ENCODE measurements at places on chromosomes 2 and 18.

- DNase-seq, result peak; percentile 22
These were observed 12.3 kb downstream of the CEP192 start for GRCh38 chr18:13003466-13003896.

DNA sequence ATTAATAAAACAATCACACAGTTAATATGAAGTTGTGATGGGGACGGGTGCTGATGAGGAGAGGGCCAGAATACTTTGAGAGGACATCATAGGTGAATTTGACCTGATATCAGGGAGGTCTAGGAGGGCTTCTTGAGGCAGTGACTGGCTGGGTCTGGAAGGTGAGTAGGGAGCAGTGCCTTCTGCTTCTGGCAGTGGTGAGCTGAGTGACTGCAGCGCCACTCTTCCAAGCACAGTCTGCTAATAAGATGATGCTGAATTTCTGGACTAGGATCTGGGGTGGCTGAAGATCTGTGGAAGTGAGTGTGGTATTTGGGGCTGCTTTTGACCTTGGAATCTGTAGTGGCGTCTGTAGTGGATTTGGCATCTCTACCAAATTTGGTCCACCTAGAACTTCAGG, 5.5 kb downstream of the DGKD start:
- no peak for DNase-seq

- DNase-seq, result no peak
These were observed 83.5 kb downstream of the LDLRAD4 start for GRCh38 chr18:13302040-13302439.

GRCh38 chr2:160719116-160719515, 225.5 kb upstream of the RBMS1 start:
- DNase-seq, result no peak

DNA sequence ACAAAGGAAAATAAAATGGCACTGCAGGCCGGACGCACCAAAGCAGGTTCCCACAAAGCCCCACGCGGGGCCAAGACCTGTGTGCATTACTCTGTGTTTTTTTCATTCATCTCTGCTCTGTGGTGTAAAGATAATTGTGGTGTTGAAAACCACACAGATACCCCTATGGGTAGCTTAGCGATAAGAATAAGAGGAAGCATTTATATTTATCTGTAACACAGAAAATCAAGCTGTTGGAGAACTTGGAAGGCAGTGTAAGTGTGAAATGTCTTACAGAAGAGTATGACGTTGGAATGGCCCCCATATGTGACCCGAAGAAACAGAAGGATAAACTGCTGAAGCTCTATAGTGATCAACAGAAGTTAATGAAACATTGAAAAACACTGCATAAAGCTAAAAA, 20.3 kb upstream of the MARCO start:
- no peak for DNase-seq

DNA sequence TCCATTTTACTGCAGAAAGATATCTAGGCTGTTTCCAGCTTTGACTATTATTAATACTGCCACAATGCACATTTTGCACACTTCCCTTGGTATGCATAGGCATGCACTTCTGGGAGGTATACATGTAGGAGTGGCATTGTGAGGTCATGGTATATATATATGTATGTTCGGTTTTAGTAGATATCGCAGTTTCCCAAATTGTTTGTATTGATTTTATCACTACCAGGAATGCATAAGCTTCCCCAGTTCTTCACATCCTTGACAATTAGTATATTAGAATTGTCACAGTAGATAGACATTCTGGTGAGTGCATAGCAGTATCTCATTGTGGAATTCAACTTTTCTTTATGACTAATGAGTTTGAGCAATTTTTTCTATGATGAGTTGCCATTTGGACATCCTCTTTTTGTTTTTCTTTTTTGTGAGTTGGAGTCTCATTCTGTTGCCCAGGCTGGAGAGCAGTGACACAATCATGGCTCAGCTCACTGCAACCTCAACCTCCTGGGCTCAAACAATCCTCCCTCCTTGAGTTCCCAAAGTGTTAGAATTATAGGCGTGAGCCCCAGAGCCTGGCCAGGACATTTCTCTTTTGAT, 4.2 kb upstream of the GRB14 start:
- DNase-seq, result no peak

DNA sequence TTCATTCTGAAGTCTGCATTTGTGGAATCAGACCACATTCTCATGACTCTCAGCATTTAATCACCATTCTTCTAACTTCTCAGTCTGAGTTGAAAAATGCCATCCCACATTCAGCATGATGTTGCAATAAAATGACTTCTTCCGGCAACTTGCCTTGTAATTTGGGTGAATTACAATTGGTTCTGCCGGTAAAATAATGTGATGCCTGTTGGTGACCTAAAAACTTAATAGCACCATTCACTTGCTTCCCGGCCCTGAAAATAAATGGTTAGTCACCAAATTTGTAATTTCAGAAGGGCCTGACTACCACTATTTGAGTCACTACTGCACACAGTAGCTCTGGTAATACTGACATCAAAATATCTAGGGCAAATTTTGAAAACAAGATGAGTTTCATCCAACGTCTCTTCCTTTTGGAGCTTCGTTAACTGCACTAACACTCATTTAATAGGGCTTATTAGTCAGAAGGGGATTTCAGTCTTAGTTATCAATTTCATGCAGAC, 637.1 kb upstream of the CHAC2 start:
- DNase-seq, result no peak

DNA sequence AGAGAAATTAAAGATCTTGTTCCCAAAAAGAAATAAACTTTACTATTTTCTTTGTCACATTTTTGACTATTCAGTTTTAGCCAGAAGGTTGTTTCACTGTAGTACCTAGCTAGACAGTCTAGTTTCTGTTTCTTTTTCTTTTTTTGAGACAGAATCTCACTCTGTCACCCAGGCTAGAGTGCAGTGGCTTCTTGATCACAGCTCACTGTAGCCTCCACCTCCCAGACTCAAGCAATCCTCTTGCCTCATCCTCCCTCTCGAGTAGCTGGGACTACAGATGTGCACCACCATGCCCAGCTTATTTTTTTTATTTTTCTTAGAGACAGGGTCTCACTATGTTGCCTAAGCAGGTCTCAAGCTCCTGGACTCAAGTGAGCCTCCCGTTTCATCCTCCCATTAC, 2.2 kb downstream of the RBM45 start:
- DNase-seq, result no peak

DNA sequence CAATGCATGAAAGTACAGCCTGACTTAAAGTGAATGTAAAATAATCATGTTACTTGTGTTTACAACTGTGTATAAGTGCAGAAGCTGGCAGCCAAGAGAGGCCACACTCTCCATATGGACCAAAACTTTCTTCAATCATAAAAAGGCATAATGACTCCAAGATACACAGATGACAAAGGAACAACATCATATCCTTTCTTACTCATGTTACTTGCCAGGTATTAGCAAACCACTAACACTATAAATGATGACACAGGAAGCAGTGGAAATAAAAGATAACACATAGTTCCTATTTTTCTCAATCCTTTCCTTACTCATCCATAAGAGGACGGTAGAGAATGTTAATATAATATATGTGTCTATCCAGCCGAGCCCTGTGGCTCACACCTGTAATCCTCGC, 400.0 kb upstream of the CDH2 start:
- DNase-seq, result no peak

GRCh38 chr18:78721981-78722380, 257.6 kb upstream of the SALL3 start:
- DNase-seq, result no peak

DNA sequence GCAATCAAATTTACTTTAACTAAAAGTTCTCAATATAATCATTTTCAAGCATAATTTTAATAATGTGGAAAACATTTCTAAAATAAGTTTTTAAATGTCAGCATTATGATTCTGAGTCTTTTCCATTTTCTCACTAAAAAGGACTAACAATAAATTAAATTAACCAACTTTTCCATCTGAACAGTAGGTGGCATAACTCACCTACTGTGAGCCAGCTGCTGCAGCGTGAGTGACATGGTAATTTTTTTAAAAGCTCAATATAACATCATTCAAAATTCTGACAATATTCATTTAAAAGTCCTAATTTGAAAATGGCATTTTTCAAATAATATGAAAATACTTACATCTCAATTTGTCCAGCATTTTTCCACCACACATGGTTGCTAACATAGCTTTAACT, 66.5 kb downstream of the DTNB start:
- peak; percentile 53 for DNase-seq

- DNase-seq, result no peak
These were observed 886.7 kb upstream of the CHAC2 start for GRCh38 chr2:52880872-52881271.

DNA sequence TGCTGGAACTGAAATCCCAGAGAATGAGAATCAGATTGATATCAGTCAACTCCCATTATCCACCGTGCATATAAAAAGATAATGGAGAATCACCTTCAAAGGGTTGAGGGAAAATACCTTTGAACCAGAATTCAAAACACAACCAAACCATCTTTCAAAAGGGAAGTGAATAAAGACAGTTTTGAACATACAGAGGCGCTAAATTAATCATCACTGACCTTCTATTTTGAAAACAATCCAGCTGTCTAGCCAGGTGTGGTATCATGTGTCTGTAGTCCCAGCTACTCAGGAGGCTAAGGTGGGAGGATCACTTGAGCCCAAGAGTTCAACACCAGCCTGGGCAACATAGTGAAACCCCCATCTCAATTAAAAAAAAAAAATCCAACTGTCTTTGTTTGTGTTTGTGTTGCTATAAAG, 63.6 kb downstream of the TRABD2A start:
- DNase-seq, result no peak

DNA sequence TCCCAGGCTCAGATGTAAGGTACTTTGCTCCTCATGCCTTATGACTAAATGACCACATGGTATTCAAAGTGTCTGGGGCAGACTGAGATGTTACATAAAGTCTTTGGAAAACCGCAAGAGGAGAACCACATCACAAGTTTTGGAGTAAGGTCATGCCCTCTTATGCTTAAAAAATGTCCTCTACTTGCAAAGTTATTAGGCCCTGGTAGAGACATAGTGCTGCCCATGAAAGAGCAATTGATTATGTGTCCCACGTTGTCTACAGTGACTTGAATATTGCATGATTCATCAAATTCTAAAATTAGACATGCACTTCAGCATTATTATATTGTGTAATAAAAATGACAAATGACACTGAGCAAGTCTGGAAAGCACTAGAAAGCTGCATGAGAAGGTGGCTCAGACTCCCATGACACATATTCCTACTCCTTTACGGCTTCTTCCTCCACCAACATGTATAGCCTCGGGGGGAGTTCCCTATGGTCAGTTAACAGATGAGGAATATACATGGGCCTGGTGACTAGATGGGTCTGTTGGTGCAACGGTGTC, 602.6 kb upstream of the VRK2 start:
- no peak for DNase-seq

GRCh38 chr2:106175086-106175850, 18.8 kb downstream of the UXS1 start:
- DNase-seq, result no peak

DNA sequence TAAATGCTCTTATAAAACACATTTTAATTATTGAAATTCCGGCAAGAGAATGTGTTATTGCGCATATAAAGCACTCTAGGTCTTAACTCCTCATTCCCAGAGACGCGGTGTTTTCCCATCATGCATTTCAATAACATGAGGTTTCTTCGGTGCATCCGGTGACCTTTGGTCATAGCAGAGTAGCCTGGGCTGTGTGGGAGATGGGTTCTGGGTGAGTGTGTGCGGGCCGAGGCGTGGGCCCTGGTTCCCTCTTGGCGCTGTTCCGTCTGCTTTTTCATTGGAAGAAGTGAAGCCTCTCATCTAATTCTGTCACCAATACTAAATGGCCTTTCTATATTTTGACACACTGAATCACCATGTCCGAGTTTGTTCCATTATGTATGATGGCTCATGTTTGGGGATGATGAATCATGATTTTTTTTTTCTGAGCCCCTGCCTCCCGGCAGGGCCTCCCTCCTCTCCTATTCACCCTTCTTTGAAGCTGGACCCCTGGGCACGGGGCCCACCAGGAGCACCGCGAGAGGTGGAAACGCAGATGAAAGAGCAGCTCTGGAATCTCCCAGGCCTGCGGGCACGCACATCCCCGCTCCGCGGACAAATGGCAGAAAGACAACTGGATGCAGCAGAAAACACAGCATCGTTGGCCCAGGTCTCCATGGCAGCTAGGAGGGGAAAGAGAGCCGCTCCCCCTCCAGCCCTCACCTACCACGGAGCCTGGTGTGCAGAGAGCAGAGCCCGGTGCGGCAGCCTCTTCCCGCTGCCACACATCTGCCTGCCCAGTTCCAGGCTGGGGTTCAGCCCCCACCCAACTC, 85.8 kb upstream of the HPCAL1 start:
- no peak for DNase-seq
